HL-60 (cell line): ENCODE measurements at places on chromosomes 2 and 18.
A peak's percentile ranks its signal among the peaks of the same experiment; 100 is the strongest.

- peak; percentile 7 for DNase-seq
Measured at GRCh38 chr2:240024766-240025165, 376 bp downstream of the NDUFA10 start.

DNA sequence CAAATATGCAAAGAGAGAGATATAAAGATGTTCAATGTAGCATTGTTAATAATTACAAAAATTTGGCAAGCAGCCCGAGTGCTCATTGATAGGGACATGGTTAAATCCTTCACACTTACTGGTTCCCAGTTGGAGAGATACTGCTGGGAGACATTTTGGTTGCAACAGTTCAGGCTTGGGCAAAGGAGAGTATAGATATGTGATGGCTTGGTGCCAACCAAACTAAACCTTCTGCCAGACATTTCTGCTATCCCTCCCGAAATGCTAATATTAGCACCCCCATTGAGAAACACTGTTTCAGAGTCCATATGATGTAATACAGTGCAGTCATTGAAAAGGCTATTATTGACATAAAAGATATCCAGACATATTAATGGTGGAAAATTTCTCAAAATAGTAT lies 11.5 kb downstream of the GEN1 start:
- no peak for DNase-seq

DNA sequence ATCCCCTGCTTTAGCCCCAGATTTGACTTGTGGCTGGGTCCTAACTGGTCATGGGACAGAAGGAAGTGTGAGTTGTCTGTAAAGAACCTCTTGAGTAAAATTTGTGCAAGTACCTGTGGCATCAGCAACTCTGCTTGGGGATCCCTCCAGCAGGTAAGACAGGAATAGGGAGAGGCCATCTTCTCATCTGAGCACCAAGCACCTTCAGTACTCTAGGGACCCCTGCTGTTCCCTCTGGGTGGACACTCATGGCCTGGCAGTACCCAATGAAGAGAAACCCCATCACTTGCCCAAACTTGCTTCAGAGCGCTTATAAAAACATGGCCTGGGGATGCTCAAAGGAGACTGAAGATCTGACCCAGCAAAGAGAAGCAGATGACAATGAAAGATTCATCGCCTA lies 297.8 kb downstream of the SP3 start:
- no peak for DNase-seq

DNA sequence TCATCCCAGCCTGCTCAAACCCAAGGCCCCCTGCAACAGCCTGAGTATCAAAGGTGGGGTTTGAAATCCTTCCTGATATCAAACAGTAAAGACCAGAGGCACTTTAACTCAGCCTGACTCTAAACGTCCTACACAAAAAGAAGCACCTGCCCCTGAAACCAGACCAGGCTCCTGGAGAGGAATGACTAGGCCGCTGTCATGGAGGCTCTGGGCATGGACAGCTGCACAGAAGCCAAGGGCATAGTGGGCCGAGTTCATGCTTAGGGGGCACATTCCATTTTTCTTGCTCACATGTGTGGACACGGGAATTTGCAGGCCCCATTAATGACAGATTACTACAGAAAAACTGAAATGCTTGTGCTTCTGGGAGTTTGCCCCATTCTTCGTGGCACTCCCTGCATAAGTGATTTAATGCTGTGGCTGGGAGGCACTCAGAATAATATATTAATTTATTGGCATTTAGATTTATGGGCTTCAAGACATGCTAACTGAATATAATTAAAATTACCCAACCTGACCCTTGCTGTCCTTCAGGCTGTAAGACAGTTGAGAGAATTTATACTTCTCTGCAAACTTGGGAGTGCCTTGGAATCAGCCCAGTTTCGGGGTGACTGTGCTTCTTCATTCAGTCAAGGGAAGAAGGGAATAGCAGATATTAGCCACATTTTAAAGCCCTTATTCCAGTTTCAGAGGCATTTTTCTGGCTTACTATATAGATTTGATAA lies 105.5 kb downstream of the GYPC start:
- DNase-seq: no peak
